ENCODE measurements at places on chromosomes 12 and 14.
A peak's percentile ranks its signal among the peaks of the same experiment; 100 is the strongest.

GRCh38 chr14:52463375-52463774 lies 88.9 kb downstream of the TXNDC16 start:
- no peak for DNase-seq

DNA sequence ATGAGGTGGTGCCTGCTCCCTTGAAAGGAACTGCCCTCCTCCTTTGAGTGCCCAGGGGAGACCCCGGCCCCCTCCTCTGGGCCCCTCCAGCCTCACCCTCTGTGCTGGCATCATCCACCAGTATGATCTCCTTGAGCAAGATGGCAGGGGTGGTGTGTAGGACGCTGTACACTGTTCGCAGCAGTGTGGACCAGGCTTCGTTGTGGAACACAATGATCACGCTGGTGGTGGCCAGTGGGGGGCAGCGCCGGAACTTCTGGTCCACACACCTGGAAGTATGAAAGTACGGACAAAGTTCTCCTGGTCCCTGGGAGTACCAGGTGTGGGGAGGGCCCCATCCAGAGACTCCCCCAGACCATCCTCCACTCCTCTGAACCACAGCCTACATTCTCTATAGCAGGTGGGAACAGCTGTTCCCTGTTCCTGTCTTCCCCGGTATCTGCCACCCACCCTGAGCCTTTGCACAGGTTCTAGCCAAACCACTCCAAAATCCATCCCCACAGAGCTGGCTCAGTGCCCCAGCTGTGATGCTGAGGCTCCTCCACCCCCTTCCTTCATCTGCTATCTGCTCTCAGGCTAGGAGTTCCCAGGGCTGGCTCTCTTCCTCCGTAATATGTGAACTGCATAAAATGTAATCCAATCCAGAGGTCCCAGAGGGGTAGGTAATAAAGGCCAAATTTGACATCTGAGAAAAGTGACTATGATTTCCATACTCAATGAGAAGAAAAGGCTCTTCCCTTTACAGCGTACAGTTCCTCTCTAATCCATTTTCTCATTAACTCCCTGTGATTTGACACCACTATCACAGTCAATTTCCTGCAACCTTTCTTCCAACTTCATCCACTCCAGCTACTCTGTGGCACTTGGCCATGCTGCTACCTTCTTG lies 13.9 kb downstream of the GALNT6 start:
- peak; percentile 35 for DNase-seq

DNA sequence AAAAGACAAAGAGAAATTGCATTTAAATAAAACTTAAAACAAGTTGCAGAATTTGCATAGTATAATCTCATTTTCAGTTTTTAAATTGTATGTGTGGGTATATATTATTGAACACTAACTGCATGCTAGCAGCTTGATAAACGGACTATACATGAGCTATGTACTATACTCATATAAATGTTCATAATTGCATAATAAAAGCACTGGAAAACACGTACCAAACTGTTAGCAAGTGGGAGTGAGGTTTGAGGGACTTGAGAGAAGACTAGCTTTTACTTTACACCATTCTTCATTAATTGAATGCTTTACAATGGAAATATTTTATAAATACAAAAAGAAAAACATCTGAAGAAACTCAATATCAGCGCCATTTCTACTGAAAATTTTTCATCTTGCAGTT lies 32.2 kb upstream of the MDM1 start:
- DNase-seq = no peak

- no peak for DNase-seq
These were observed 13.8 kb upstream of the PRKD1 start for GRCh38 chr14:29941401-29941800.

- DNase-seq = no peak
These were observed 51.7 kb upstream of the DDX11 start for GRCh38 chr12:31021809-31022494.

- no peak for DNase-seq
These were observed 26.6 kb downstream of the GPRC5D start for GRCh38 chr12:12925388-12925787.

- no peak for DNase-seq
These were observed 9.0 kb upstream of the SLC25A21 start for GRCh38 chr14:37181441-37181840.

GRCh38 chr14:64632056-64632455 lies 72.2 kb upstream of the PLEKHG3 start:
- peak; percentile 35 for DNase-seq

- DNase-seq = peak; percentile 47
These were observed 740 bp upstream of the PRPF40B start for GRCh38 chr12:49622501-49623141.

- DNase-seq = no peak
These were observed 28.6 kb downstream of the CDC42BPB start for GRCh38 chr14:103028772-103029171.

DNA sequence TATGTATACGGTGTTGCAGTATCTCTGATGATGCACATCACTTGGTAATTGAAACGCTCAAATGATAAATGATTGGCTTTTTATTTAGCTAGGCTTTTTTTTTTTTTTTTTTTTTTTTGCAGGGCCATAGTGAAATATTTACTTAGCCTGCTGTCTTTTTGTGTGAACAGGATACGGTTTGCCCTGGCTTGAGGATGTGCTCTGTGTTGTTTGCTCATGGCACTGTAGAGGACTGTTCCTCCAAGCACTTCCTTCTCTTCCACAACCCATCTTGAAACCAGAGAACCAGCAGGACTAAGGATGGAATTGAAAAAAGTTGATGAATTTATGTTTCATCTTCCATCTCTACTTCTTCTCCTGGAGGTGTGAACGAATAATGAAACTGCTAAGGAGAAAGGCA lies 15.5 kb upstream of the SSPN start:
- no peak for DNase-seq

- no peak for DNase-seq
These were observed 66.3 kb upstream of the SOX5 start for GRCh38 chr12:24015833-24016160.

DNA sequence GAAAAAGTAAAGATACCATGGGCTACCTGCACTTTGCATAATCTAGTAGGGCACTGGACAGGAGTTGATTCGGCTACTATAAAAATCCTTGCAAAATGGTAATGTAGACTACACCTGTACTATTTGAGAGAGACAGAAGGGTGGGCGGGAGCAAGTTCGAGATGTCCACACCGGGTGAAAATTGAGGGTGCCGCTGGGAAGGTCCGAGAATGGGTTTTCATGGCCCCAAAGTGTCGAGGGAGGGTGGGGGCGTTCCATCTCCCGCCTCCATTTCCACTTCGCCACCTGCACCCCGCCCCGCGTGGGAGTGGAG lies 648 bp downstream of the SNX6 start:
- DNase-seq = no peak

DNA sequence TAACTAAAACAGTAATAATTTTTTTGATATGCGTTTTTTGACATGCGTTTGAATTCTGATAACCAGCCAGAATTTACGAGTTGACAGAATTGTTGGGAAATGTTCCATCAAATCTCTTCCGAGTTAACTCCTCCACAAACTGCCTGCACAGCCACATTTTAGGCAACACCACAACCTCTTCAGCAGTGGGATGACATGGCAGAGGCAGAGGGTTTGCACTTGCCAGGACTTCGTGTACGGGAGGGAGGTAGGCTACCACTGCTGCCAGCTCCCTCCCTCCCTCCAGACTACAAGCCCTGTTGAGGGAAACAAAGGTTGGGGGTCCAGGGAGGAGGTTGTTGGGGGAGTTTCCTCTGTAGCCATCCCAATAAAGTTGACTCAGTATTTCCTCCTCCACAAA lies 14.5 kb upstream of the ACTR6 start:
- DNase-seq = no peak

- no peak for DNase-seq
These were observed 74.0 kb upstream of the EIF5 start for GRCh38 chr14:103259801-103260628.

DNA sequence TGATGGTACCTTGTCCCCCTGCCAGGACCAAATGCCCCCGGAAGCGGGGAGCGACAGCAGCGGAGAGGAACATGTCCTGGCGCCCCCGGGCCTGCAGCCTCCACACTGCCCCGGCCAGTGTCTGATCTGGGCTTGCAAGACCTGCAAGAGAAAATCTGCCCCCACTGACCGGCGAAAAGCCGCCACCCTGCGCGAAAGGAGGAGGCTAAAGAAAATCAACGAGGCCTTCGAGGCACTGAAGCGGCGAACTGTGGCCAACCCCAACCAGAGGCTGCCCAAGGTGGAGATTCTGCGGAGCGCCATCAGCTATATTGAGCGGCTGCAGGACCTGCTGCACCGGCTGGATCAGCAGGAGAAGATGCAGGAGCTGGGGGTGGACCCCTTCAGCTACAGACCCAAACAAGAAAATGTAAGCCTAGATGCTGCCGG lies 410 bp downstream of the MYF6 start:
- no peak for DNase-seq

- DNase-seq = no peak
These were observed 118.7 kb upstream of the CDKN3 start for GRCh38 chr14:54278087-54278486.

GRCh38 chr14:47226877-47227520 lies 448.4 kb downstream of the MDGA2 start:
- peak; percentile 84 for DNase-seq

GRCh38 chr12:121423253-121423652 lies 23.3 kb downstream of the RNF34 start:
- DNase-seq = no peak

DNA sequence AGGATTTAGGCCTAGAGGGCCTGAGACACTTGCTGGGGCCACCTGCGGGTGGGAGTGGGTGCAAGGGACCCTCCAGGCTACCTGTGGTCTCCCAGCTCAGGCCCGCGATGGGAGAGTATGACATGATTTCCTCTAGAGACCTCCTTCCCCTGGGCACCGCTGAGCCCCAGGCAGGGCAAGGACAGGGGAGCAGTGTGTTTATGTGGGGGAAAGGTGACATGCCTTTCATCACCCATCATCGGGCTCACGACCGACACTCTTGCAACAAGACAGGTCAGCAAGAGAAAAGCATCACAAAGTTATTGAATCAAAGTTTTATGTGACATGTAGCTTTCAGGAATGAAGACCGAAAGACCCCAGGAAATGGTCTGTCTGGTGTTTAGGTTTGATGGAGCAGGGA lies 19.9 kb downstream of the SH2B3 start:
- no peak for DNase-seq

GRCh38 chr14:66022526-66022925 lies 463.6 kb upstream of the CCDC196 start:
- DNase-seq = no peak

DNA sequence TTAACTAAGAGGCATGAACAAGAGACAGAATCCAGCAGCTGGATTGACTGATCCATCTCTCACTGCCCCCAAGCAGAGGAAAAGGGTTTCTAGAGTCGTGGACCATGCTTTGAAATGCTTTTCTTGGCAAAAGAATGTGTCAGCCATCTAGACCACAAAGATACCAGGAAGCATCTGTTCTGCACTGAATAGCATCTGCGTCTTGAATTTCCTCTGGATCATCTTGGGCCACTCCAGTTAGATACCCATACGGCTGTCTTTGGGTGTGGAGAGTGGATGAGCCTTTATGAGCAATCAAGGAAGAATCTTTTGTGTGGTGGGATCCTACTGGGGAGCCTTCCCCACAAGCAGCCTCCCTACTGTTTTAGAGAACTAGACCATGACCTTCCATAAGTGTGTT lies 16.0 kb upstream of the RFX4 start:
- DNase-seq = no peak

- no peak for DNase-seq
These were observed 125.6 kb upstream of the FGD4 start for GRCh38 chr12:32273712-32274111.
